GOT3 (cell line): ENCODE measurements at places on chromosomes 4 and X.

DNA sequence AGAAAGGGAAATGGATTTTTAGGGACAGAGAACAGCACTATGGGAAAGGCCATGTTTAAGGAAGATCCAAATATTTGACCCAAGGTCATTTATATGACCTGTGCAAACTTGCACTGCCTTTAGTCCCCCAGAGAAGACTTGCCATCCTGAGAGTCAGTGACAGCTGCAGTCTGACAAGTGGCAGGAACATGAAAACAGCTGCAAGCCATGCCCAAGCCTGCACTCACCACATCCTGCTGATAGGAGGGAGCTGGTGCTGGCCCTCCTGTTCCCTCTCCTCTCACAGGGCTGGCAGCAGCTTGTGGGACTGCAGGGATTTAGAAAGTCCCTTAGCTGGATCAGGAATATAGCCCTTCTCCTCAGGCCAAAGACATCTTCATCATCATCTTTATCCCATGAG, 187.7 kb downstream of the RAP1GDS1 start:
- no peak for DNase-seq

GRCh38 chrX:45889471-45889870, 655.8 kb downstream of the ZNF674 start:
- DNase-seq = no peak

GRCh38 chr4:150818661-150819060, 196.4 kb downstream of the LRBA start:
- DNase-seq = no peak

GRCh38 chr4:183405303-183405702, 39.1 kb upstream of the CDKN2AIP start:
- no peak for DNase-seq

GRCh38 chr4:151046609-151047008, 31.5 kb upstream of the LRBA start:
- DNase-seq = no peak

- no peak for DNase-seq
Measured at GRCh38 chr4:90857081-90857820, 730.1 kb downstream of the CCSER1 start.

DNA sequence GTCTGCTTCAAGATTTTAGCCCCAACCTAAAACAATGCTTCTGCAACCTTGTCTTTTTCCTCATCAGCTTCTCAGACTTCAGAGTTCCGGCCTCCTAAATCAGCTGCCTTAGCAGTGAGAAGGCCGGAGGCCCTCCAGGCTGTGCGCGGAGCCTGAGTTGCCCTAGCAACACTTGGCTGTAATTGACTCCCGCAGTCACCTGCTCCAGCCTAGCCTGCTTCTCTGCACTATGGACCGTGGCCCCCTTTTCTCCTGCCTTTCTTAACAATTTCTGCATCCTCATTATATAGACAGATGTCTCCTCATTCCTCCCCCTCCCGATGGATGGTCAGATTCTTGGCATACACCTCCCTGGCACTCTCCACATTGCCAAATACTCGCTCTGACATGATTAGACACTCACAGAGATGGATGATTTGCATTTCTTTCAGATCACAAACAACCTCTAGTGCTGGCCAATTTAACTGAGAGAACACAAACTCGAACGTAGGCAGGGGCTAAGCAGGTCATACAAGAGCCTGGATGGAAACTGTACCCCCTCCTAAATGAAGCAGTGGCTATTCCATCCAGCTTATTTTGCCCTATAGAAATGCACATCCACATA, 9.5 kb upstream of the HUWE1 start:
- DNase-seq = no peak

GRCh38 chrX:106706466-106706865, 20.0 kb upstream of the RNF128 start:
- no peak for DNase-seq

GRCh38 chr4:4858527-4859324, 739 bp upstream of the MSX1 start:
- DNase-seq = no peak

DNA sequence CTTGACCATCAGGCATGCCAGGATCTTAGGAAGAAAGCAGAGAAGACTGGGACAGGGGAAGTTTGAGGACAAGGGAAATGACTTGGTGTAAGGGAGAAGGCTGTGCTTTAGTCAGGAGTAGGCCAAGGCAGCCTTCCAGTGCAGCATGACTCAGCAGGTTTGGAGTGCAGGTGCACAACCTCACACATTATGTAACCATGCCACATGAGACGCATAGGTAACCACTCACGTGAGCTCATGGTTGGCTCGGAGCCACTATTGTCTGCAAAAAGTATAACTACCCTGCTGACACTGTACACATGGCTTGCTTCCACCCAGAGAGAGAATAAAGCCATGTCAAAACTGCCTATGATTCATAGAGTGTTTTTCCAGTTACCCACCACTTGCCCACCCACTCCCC, 715.9 kb downstream of the SMARCA1 start:
- no peak for DNase-seq

GRCh38 chrX:15856222-15856587, 1.6 kb upstream of the AP1S2 start:
- no peak for DNase-seq

GRCh38 chr4:5925419-5926200, 32.7 kb upstream of the CRMP1 start:
- DNase-seq = no peak

DNA sequence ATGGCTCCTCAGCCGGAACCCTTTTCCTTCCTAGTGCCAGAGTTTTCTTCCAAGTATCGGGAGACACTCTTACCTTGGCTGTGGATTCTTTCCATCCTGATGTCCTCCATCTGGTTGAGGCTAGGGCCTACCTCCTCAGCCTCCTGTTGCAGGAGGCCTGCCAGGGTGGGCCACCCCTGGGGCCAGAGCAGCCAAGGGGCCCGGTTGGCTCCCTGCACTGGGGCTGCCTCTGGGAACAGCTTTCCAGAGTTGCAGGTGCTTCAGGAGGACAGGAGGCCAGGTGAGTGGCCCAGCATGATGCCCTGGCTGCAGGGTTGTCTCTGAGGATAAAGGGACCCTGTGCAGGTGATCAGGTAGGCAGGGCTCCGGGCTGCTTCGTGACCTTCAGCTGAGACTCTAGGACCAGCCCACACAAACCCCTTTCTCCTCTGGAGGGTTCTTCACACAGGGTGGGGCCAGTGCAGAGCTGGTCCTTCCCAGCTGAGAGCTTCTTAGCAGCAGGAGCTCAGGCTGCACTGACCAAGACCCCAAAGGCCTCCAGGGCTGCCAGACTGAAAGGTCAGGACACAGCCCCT, 5.3 kb upstream of the GPR78 start:
- DNase-seq = no peak

GRCh38 chr4:24570172-24570571, 14.2 kb downstream of the DHX15 start:
- no peak for DNase-seq

GRCh38 chr4:158190718-158191117, 17.9 kb upstream of the GASK1B start:
- no peak for DNase-seq
